Left renal cortex interstitium (tissue), 4 donors: ENCODE measurements at places on chromosomes 7 and 10.

DNA sequence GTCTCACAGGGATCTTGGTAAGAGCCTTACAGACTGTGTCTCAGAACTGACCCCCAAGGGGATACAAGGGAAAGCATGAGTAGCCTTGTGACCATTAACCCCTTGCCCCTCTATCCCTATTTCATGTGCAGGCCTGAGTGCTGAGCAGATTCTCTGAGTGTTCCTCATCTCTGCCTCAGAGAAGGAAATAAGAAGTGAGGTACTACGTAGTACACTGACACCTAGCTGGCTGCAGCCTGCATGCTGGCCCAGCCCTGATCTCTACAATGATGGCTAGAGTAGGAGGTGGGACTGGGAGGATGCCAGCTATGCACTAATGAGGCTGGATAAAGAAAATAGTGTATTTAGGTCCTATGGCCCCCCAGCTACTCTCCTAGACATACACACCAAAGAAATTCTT is 174.9 kb upstream of the HPS1 start:
- no peak for DNase-seq

- DNase-seq: no peak
Measured at GRCh38 chr10:14259696-14260566, 70.8 kb downstream of the FRMD4A start.

DNA sequence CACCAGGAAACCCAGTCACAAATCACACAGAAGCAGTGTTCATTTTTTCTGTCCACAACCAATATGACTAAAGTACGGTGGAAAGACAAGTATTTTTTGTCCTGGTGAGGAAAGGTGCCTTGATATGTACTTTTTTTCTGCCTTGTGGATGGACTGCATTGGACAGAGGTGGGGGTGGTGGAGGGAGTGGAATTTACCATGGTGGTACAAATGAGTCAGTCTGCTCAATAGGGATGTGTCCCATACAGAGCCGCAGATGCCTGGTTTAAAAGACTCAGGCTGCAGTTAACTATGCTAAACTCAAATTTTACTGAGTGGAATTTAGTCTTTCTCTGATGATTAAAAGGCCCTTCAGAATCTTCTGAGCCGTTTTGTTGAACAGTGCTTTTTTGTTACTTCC is 674.5 kb upstream of the GALNT17 start:
- no peak for DNase-seq

GRCh38 chr7:101155303-101155702 is 1.0 kb downstream of the AP1S1 start:
- DNase-seq: no peak

DNA sequence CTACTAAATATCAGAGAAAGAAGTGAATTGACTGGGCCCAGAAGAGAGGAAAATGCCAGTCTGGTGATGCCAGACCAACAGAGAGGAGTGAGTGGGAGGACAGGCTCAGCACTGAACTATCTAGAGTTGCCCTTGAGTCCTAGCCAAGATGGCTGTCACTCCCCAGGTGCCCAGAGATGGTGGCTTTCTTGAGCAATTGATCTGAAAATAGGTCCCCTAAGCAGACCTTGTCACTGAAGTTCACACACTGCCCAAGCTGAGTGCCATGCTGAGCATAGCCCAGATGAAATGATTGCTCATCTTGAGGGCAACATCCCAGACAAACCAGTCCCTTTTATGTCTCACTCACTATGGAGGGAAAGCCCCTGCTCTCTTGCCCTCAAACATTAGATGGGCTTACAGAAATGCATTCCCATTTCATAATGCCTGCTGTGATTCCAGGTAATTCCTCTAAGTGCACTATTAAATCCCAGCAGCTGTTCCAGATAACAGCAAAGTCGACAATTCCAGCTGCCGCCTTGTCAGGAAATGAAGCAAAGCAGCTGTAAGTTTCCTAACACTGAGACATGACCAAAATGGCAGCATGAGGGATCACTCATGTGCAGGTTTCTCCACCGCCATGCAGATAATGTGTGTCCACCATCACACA is 329.4 kb downstream of the KCNMA1 start:
- no peak for DNase-seq

GRCh38 chr7:33590916-33591315 is 314.4 kb upstream of the BMPER start:
- DNase-seq: no peak

- peak; percentile 54 for DNase-seq
Measured at GRCh38 chr7:137626469-137627067, 220.2 kb downstream of the DGKI start.
